ENCODE measurements at places on chromosomes 16 and 17.

DNA sequence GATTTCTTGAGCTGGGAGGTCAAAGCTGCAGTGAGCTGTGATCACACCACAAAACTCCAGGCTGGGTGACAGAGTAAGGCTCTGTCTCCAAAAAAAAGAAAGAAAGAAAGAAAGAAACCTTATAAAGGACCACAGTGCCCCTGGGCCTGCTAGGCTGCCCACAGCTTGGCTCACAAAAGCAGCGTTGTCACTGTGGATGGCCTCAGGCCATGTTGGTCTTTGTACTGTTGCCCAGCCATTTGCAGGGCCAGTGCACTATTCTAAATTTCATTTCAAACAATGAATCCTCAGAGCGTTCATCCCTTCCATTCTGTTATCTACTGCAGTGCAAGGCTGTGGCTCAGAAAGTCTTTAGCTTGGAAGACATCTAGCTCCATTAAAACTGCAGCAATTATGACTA is 208.4 kb downstream of the SLC39A11 start:
- DNase-seq, result no peak

DNA sequence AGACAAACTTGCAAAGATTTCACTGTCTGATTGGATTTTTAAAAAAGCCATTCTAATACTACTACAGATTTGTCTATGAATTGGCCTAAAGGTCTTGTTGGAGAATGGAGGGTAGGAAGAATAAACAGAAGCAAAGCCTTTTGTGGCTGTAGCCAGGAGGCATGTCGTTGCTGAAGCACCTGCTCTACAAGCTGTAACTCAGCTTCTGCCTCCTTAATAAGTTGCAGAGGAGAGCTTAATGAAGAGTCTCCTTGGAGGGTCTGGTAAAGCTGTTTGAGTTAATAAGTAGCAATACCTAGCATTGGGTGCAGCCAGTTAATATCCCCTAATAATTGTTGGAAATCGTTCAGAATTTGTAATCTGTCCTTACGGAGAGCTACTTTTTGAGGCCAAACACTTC is 10.0 kb upstream of the ZNF689 start:
- DNase-seq, result no peak

- DNase-seq, result no peak
These were observed 14.1 kb downstream of the TMC5 start for GRCh38 chr16:19431636-19432340.

DNA sequence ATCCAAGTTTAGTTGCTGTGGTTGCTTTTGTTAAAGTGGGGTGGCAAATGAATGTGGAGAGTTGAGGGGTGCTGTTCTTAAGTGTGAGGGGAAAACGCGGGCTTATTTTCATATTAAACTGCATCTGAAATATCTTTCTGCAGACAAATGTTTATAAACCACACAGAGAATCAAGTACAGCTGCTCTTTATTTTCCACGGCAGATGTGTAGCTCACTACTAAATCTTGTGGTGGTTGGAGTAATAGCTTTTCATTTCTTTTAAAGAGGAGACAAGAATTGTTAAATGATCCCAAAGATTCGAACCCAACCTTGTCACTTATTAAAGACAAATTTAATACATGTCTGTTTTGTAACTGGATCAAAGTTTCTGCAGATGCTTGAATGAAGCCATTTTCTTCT is 2.1 kb downstream of the CLTC start:
- no peak for DNase-seq

- DNase-seq, result no peak
These were observed 55.7 kb upstream of the CACNG5 start for GRCh38 chr17:66779237-66779606.

DNA sequence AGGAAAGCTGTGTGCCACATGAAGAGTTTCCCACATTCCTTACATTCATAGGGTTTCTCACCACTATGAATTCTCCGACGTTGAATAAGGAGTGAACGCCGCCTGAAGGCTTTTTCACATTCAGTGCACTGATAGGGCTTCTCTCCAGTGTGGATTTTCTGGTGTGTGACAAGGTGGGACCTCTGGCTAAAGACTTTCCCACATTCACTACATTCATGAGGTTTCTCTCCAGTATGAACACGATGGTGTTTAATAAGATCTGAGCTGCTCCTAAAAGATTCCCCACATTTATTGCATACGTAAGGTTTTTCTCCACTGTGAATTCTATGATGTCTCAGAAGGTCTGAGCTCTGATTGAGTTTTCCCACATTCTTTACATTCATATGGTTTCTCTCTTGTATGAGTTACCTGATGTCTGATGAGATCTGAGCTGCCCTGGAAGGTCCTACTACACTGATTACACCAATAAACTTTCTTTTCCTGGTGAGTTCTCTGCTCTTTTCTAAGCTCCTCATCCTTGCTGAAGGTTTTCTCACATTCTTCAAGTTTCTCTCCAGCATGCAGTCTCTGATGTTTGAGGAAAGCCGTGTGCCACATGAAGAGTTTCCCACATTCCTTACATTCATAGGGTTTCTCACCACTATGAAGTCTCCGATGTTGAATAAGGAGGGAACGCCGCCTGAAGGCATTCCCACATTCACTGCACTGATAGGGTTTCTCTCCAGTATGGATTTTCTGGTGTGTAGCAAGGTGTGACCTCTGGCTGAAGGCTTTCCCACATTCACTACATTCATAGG is 10.0 kb downstream of the ZNF594 start:
- DNase-seq, result no peak

DNA sequence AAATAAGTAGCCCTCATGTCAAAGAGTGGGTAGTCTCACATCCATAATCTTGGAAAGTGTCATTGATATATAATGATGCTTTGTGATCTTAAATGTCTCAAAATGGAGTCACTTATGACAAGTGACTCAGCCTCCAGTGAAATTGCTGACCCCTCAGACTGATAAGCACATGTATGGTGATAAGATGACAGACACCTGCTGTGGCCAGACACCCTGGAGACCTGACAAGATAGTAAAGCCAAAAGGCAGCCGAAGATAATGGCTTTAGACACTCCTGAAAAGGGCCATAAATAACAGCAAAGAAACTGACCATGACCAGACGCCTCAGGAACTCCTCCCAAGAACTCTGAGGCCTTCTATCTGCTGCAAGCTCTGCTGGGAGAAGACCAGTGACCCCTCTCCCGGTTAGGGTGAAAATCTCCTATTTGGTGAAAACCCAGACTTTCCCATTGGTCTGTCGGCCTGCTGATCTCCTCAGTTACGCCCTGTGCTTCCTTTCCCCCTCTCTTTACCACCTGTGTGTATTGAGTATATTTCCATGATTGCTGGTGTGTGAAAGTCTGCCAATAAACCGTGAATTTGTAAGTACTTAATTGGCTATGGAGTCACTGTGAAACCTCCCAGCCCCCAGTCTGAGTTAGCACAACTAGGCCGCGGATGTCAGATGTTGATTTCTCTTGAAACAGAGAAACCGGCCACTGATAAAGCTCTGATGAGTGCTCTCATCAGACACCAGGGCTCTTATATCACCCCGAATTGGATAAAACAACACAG is 226.7 kb upstream of the MYOCD start:
- no peak for DNase-seq

GRCh38 chr16:89363621-89364393 is 126.6 kb downstream of the ANKRD11 start:
- no peak for DNase-seq

Measured in SK-N-MC (cell line).